Fibroblast of villous mesenchyme (primary cell): ENCODE measurements at places on chromosomes 1 and 21. TPM values are rescaled to one million over a fixed set of nuclear protein-coding genes. Genes with fewer than 3 reads are reported as not detected.

The PGLYRP3 gene
- not detected in 2 replicates for total RNA-seq

The ZNF648 gene
- total RNA-seq: not detected in 2 replicates

The FCRL5 gene
- total RNA-seq: not detected in 2 replicates

The ALX3 gene
- not detected in 2 replicates for total RNA-seq

The NR0B2 gene
- not detected in 2 replicates for total RNA-seq

The CRYZL1 gene
- total RNA-seq: 20.0 and 28.1 TPM in 2 replicates

The INTS3 gene
- total RNA-seq: 37.0 and 51.4 TPM in 2 replicates

The TENT5C gene
- 4.3 and 6.1 TPM in 2 replicates for total RNA-seq

The NOL9 gene
- total RNA-seq: 30.9 and 39.3 TPM in 2 replicates

The C1orf226 gene
- total RNA-seq: under 0.01 and 0.86 TPM in 2 replicates

The ATXN7L2 gene
- 3.9 and 4.7 TPM in 2 replicates for total RNA-seq

The MIA3 gene
- total RNA-seq: 44.5 and 54.0 TPM in 2 replicates

The FMO4 gene
- 1.3 and 1.7 TPM in 2 replicates for total RNA-seq

The ADAM30 gene
- total RNA-seq: under 0.01 TPM in 1 of 2 replicates, not detected in the other

The FMO5 gene
- 0.43 and 1.3 TPM in 2 replicates for total RNA-seq

The FAM72B gene
- 0.97 and 5.2 TPM in 2 replicates for total RNA-seq

The AADACL3 gene
- not detected in 2 replicates for total RNA-seq

The HSD11B1 gene
- total RNA-seq: 1.9 and 21.6 TPM in 2 replicates

The PTPRU gene
- total RNA-seq: 5.5 and 6.9 TPM in 2 replicates
